ENCODE measurements at places on chromosomes 4 and X.

- no peak for DNase-seq
Measured at GRCh38 chrX:25596921-25597320, 541.2 kb upstream of the MAGEB18 start.

DNA sequence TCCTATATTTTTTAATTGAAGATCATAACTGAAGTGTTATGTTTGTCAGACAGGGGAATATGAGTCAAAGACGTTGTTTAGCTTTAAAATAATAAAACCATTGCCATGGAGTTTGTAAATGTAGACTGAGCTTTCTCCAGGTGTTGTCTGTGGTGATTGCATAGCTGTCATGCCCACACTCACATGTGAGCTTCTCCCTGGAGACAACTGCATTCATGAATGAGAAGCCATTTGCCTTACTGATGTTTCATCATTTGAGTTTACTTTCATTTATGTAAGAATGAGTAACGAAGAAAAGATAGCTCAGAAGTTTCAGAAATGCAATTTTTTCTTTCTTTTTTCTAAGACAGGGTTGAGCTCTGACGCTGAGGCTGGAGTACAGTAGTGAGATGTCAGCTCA lies 339.1 kb downstream of the GALNTL6 start:
- no peak for DNase-seq

GRCh38 chr4:7653510-7654369 lies 219.0 kb upstream of the PSAPL1 start:
- peak; percentile 83 for DNase-seq

GRCh38 chr4:19883841-19884240 lies 367.9 kb upstream of the SLIT2 start:
- no peak for DNase-seq

GRCh38 chrX:78548012-78548411 lies 111.1 kb downstream of the RTL3 start:
- no peak for DNase-seq

DNA sequence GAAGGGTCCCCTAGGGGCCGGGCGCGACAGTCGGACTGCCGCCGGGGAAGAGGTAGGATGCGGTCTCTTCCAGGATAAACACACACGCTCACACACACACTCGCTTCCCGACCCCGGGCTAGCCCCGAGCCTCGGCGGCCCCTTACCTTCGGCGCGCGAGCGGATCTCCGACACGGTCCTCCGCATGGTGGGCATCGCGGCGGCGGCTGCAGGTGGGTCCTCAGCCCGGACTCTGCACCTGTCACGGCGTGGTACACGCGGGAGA lies 294 bp downstream of the ATP8A1 start:
- DNase-seq: no peak
